ENCODE measurements at places on chromosomes 4 and X. TPM values are rescaled to one million over a fixed set of nuclear protein-coding genes. Genes with fewer than 3 reads are reported as not detected.

Gene HSD17B10
- total RNA-seq: 105 TPM

Gene PF4V1
- not detected for total RNA-seq

Gene S100P
- total RNA-seq: not detected

Gene DCAF4L1
- total RNA-seq: 0.15 TPM

Gene EDA
- 59.0 TPM for total RNA-seq

Gene PCDH18
- total RNA-seq: 9.6 TPM

Gene RHOXF2
- total RNA-seq: not detected

Gene LRIT3
- total RNA-seq: 1.7 TPM

Gene FOXP3
- total RNA-seq: 0.28 TPM

Gene CXCL8
- total RNA-seq: not detected

Gene SERPINA7
- total RNA-seq: not detected

Gene TKTL2
- not detected for total RNA-seq

Gene CCDC110
- 0.26 TPM for total RNA-seq

Gene PABPC1L2A
- 0.31 TPM for total RNA-seq

Gene NUDT10
- total RNA-seq: 23.7 TPM

Gene TMEM255A
- 0.35 TPM for total RNA-seq

Gene FHIP1A
- 19.5 TPM for total RNA-seq

Gene EFHC2
- 2.2 TPM for total RNA-seq
